Activated CD4-positive, alpha-beta T cell treated with anti-CD3 and anti-CD28 coated beads, Interleukin-2, amount 50 U/mL, for 1 hour (primary cell): ENCODE measurements at places on chromosomes 6 and 20.

- no peak for DNase-seq
Observed at GRCh38 chr6:149628875-149629510, 19.5 kb downstream of the KATNA1 start.

GRCh38 chr6:26216359-26216885, 129.2 kb downstream of the HFE start:
- DNase-seq: peak; percentile 58

GRCh38 chr6:130457605-130458004, 91.8 kb downstream of the TMEM200A start:
- no peak for DNase-seq

- peak; percentile 71 for DNase-seq
Observed at GRCh38 chr20:32902456-32903420, 44.0 kb downstream of the EFCAB8 start.

- no peak for DNase-seq
Observed at GRCh38 chr6:89242574-89243330, 25.6 kb upstream of the GABRR1 start.

GRCh38 chr6:123967905-123968304, 164.2 kb downstream of the NKAIN2 start:
- DNase-seq: no peak

- no peak for DNase-seq
Observed at GRCh38 chr6:21438986-21439352, 154.6 kb upstream of the SOX4 start.

DNA sequence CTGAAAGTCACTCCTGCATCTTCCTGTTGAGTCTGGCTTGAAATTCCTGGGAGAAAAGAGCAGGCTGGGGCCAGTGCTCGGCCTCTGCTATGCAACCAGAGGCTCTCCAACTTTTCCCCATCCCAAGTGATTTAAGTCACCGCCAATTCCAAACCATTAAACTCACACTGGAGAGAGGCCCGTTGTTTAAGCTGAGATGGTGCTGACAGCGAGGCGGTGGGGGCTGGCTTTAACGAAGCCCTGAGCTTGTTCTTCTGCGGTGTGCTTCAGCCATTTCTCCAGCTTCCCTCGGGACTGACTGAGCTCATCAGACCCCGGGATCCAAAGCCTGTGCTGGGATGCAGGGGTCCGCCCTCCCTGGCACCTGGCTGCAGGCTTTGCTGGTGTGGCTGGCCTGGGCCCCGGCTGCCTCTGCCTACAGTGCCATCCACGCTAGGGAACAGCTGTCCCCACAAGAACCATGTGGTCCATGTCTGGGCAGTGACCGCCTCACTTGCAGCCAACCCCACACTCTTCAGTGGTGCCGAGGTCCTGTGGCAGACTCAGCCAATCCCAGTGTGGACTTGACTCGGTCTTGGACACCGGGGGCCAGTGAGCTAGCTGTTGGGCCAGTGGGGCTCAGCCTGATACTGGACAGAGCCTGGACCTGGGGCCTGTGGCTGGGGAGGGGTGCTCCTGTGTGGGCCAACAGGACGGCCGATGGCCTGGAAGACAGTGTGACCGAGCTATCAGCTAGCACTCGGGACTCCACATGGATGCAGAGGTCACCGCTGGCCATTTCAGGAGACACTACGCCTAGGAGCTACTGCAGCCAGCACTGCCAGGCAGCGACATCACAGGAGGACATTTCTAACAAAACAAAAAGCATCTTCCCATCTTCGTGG, 21.2 kb downstream of the RAMACL start:
- no peak for DNase-seq

- peak; percentile 35 for DNase-seq
Observed at GRCh38 chr6:145735356-145736165, at the start of gene EPM2A. EPM2A (minus strand) TSS chr6:145735520; CDS start chr6:145735498, 22 bp downstream.

DNA sequence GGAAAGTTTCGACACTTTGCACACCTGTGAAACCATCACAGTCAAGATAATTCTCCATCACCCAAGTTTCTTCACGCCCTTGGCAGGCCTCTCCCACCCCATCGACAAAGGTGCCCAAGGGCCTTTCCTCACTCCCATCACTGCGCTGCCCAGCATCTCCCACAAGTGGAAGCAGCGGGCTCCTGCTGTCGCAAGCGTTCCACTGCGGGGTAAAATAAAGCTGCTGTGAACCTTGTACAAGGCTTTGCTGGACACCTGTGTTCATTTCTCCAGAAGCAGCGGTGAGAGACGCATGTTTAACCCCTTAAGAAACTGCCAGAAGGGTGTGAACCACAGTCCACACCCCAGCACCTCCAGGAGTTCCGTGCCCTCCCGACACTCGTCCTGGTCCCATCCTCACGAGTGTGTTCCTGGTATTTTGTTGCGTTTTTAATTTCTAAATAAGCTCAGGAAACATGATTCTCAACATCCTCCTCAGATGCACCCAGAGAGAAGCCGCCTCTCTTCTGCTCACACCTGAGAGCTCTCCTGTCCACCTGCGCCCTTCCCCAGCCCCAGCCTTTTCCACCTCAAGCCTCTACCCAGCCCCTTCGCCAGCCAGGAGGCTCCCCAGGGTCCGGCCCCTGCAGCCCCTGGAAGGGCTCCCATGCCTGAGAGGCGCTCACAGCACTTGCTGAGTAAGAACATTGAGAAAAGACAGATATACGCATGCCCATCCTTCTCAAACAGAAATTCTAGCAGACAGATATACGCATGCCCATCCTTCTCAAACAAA, 97.5 kb downstream of the TAF4 start:
- DNase-seq: no peak

DNA sequence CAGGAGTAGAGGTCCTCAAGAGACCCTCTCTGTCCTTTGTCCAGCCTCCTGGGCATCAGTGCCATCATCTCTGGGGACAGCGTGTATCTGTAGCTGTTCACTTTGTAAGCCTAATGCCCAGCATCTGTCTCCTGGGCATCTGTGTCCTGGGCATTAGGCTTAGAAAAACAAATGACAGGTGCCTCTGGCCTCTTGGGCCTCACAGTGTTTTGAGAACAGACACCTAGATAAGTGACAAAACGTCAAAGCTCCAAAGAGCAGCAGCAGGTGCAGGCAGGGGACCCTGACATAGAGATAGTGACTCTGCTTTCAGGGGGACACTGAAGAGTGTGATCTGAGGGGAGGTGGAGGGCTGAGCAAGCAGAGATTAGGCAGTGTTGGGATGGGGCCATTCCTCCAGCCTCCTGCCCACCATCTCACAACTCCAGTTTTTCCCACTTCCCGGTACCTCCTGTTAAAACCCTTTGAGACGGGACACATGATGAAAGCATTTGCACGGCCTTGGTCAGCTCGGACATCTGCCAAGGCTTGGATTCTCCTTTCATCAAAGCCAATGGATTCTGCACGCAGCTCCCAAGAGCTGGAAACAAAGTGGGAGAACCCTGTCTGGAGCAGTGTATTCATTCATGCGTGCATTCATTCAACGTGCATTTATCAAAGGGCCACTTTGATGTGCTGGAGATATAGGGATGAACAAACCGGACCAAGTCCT, 55.5 kb upstream of the CD93 start:
- no peak for DNase-seq

DNA sequence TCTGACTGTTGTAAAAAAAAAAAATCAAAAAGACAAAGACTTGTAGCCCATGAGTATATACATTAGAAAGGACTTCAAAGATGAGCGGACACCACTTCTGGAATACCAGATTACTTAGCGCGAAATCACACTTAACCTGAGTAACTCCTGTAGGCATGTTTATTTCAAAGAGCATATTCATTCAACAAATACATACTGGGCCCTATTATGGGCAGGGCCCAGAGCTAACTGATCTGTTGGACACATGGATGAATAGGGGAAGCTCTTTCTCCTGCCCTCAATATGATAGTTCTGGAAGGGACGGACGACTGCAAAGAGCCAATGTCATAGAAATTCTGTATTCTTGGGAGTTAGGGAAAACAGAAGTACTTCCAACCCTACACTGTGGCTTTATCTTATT, 12.3 kb downstream of the MAN1A1 start:
- no peak for DNase-seq

GRCh38 chr20:60486315-60486714, 528.1 kb downstream of the CDH26 start:
- no peak for DNase-seq

GRCh38 chr6:39309942-39310531, 4.2 kb downstream of the KCNK17 start:
- DNase-seq: peak; percentile 57

DNA sequence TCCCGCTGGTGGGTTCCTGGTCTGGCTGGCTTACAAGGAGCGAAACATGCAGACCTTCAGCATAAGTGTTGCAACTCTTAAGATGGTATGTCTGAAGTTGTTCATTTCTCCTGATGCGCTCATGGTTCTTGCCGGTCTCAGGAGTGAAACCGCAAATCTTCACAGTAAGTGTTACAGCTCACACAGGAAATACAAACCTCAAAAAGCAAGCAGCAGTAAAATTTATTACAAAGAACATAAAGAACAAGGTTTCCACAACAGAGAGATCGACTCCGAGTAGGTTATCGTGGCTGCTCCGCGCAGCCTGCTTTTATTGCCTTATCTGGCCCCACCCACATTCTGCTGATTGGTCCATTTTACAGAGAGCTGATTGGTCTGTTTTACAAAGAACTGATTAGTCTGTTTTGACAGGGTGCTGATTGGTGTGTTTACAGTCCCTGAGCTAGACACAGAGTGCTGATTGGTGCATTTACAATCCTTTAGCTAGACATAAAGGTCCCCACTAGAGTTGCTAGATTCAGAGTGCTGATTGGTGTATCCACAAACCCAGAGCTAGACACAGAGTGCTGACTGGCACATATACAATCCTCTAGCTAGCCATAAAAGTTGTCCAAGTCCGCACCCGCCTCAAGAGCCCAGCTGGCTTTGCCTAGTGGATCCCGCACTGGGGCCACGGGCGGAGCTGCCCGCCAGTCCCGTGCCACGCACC, 39.2 kb downstream of the TRIM27 start:
- peak; percentile 70 for DNase-seq

DNA sequence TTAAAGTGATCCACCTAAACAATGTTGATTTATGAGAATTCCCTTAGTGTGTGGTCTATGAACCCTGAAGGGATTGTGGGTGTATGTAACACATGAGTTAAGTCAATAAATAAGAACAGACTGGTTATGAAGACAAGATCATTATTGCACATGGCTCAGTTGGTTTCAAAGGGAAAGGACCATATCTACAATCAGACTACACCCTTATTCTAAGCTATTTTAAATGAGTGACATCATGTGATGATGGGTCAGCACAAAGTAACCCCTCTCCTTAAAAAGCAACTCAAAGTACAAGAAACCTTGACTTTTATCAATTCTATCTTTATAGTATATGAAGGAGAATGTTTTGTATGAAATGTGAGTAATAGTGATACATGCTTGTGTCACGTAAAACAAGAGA, 15.3 kb upstream of the ZSCAN23 start:
- no peak for DNase-seq

DNA sequence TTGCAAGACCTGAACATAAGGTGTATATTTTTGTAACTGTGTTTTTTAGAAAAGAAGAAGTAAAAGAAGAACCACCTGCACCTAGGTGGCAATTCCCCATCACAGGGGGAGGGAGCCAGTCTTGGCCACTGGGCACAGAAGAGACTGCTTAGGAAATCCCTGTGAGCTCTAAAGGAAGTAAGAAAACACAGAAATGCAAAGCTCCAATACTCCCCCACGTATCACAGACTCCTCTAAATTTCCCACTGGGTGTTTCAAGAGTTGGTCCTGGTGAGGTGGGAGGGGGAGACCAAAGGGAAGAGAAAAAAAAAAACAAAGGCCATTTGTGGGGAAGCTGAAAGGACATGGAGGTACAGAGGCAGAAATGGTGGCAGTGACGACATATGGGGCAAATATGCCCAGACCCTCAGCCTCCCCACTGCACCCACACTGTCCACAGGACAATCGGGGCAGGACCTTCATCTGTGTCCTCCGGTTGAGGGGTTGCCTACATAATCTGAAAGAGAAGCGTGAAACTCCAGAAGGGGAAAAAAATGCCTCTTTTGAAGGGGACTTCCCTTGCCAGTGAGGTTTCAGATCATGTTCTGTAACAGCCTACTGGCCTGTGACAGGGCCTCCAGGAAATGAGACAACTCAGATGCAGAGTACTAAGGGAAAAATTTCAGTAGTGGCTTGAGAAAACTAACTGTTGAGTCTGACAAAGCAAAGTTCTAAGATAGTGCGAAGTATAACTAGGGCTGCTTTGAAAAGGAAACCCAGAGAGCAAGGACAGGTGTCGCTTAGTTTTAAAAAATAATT, 226.2 kb upstream of the MARCKS start:
- no peak for DNase-seq

DNA sequence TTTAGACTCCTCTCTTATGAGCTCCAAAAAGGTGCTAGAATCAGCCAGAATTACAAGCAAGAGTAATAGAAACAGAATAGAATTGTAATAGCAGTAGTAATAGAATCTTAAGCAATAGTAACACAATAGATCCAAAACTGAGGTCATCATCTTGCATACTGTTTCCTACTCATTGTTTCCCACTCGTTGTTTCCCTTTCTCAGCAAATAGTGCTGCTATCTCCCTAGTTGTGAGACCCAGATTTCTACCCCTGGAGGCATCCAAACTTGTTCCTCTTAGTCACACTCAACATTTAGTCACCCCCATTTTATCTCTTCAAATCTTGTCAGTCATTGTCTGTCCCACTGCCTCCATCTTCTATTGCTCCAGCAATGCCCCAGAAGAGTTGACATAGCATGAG, 356.9 kb upstream of the MARCKS start:
- DNase-seq: no peak

DNA sequence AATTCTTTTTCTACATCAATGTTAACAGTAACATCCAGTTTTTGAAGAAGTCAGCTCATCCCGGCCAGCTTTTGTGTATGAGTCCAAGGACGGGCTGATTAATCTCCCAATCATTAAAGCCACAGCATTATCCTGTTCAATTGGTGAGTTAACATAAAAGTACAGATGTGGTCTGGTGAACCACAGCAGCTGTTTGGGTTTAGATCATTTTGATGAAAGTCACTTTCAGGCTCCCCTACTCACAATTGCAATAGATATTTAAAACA, 69.0 kb upstream of the NFATC2 start:
- no peak for DNase-seq
